ENCODE measurements at places on chromosomes 5 and 9.

DNA sequence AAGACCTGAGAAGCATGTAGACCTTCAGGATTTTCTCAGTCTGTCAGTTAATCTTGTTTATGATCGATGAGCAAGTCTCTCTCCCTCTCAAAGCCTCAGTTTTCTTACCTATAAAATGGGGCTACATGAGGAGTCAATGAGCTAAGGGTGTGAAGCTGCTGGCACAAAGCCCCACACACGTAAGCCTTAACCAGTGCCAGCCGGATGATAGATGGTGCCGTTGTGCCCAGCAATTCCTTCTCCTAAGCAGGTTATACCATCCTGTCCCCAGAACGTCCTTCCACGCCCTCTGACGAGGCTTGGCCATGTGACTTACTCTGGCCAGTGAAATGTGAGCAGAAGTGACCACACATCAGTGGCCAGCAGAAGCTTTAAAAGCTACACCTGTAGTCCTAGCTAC lies 179.0 kb downstream of the C9orf50 start:
- no peak for DNase-seq

GRCh38 chr9:117375956-117376355 lies 38.9 kb downstream of the ASTN2 start:
- no peak for DNase-seq

GRCh38 chr5:191036-191948 lies at the start of gene LRRC14B:
TSS of gene LRRC14B (plus strand) at chr5:191495. CDS start at chr5:191539, 44 bp downstream.
- no peak for DNase-seq

DNA sequence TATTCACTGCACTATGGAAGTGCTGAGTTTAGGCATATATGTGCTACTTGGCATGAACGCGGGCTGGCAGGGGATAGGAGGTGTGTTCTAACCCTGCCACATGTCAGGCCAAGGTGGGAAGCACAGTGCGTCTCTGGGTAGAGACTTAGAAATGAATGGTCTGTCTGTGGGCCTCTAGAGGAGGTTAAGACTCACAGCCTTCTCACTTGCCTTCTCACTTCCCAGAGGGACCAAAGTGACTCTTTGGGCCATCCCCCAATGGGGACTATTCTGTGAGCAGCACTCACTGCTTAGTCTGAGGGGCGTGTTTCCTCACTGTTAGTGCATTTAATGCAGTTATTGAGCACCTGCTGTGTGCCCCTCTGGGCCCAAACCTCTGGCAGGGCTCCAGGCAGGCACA lies 2.4 kb upstream of the PITX1 start:
- DNase-seq, result no peak

- DNase-seq, result no peak
Observed at GRCh38 chr9:106970219-106970975, 107.4 kb downstream of the ZNF462 start.
